ENCODE measurements at places on chromosomes 2 and 18.

GRCh38 chr2:200777275-200777674, 34.4 kb upstream of the BZW1 start:
- DNase-seq: peak; percentile 51

GRCh38 chr18:70493461-70493860, 204.6 kb downstream of the SOCS6 start:
- DNase-seq: no peak

DNA sequence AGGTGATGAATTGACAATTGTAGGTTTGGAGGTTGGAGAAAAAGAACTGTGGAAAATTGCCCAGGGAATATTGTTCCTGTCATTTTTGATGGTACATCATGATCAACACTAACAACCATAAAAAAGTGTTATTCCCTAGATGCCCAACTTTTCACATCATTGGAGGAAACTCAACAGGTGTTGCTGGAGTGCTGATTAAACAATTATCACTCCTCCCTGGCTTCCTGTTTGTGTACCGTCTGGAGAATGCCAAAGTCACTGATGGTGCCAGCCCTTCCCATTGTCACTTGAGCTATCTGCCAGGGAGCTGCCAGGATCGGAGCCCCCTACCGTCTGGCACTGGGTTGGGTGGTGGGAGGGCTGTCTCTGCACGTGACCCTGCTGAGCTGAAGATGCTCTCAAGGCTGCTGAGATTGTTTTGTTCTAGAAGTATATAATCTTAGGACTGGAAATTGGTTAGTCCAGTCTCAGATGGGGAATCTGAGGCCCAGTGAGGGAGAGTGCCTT, 156.9 kb downstream of the PRKCE start:
- DNase-seq: no peak

- DNase-seq: no peak
Measured at GRCh38 chr18:38006541-38006940, 440.9 kb upstream of the CELF4 start.

- peak; percentile 58 for DNase-seq
Measured at GRCh38 chr2:167212014-167212648, 323.9 kb downstream of the XIRP2 start.

DNA sequence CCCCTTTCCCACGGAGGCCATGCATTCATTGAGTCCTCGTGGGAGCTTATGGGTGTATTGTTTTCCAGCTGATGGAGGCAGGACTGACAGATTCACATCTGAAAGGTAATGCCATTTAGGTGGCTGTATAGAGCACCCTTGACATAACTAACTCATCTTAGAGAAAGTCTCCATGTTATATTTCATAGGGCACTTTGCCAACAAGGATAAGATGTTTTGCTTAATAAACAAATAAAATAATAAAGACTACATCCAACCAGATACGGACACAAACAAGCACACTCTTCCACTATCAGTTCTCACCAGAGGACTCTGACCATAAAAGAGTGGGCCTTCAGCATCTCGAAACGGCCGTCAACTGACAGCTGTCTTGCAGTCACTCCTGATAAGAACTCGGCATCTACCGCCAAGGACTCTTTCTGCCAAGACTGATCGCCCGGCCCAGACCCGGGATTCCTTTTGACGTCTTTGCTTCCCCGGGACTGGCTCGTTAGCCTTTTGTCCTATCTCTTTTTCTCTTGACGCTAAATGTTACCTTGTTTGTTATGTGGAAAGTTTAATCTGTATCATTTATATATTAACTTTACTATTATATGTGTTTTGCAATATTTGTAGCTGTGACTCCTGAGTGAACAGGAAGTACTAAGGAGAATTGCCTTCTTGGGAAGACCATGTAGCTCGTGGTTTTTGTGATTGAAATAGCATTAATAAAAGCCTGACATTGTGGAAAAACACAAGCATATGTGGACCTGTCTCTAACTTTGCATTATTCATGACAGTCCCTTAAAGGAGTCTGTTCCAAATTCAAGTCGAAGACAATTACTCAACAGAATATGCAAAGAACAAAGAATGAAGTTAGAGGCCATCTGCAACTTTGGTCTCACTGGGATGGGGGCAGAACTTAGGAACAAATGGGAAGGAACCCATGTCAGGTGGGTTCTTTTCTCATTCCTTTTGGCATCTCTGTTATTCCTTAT, 195.1 kb downstream of the LPIN1 start:
- no peak for DNase-seq

GRCh38 chr2:160076914-160077313, 14.5 kb upstream of the PLA2R1 start:
- DNase-seq: no peak

GRCh38 chr2:120826260-120826648, 90.6 kb downstream of the GLI2 start:
- DNase-seq: no peak

GRCh38 chr2:186431306-186431705, 54.8 kb upstream of the ZC3H15 start:
- DNase-seq: no peak

DNA sequence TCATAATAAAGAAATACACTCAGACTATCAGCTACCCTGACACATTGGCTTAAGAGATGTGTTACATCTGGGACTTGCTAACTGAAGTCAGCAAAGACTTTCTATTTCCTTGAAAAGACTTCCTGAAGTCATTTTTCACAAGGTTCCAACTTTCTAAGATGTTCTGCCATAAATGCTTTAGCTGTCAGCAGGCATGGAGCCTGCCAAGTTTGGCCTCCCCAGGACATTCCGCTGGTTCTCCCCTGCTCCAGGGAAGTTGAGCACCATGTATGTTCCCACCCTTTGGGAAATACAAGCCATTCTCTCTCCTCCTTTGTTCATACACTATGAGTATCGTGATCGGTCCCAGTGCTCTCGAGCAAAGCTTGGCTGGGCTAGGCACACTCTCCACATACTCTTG, 202.7 kb upstream of the CCDC68 start:
- DNase-seq: no peak

Measured in kidney glomerular epithelial cell (primary cell).